ENCODE measurements at places on chromosomes 12 and 14. TPM values are rescaled to one million over a fixed set of nuclear protein-coding genes. Genes with fewer than 3 reads are reported as not detected.

GRCh38 chr12:19404242-19404880 is 34.9 kb upstream of the AEBP2 start:
- H3K36me3 ChIP-seq = no peaks in the 10 kb centered on the region
- H3K27ac ChIP-seq = no peak overlapping the region
- H3K4me3 ChIP-seq = no peak overlapping the region
- H3K27me3 ChIP-seq = no peaks in the 10 kb centered on the region

DNA sequence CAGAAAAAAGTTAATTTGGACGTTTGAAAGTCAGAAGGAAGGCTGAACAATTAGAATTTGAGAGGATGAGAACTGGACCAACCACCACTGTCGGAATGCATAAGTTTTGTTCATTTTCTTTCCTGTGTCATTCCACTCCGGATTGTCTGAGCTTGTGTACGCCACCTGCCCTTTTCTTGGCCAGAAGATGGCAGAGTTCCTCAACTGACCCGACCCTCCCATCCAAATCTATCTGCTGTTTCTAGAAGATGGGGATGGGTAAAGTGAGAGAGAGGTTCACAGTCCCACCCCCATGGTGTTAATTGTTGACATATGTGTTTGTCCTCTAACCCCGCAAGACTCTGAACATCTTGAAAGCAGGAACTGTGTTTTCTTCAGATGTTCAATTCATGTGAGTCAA is 388.0 kb downstream of the VRK1 start:
- DNase-seq = no peak
- H3K27ac ChIP-seq = no peak overlapping the region
- H3K4me3 ChIP-seq = no peak overlapping the region
- no peaks in the 10 kb centered on the region for H3K4me1 ChIP-seq
- H3K36me3 ChIP-seq = no peaks in the 10 kb centered on the region
- H3K27me3 ChIP-seq = no peaks in the 10 kb centered on the region

DNA sequence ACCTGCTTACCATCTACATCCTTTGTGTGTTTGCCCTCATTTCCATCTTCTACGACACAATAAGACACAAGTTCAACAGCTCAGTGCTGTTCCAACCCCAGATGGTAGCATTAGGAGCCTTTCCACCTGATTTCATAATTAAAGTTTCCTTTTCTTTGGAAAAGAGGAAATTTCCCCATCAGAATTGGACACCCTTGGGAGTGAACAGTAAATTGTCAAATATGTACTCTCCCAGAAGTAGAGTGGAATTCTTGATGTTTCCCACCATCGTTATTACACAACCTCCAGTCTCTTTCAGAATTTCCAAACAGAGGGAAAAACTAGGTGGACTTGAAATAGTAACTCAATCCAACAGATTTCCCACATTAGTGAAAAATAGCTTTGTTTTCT is 337.6 kb upstream of the OR4E1 start:
- peaks cover 12% of the 10 kb centered on the region for H3K4me1 ChIP-seq
- no peak for DNase-seq
- no peaks in the 10 kb centered on the region for H3K27me3 ChIP-seq
- H3K27ac ChIP-seq = no peak overlapping the region

B4GALNT3 gene
- total RNA-seq = 14.0 TPM

SETD1B gene
- 18.4 TPM for total RNA-seq

- H3K27me3 ChIP-seq = no peaks in the 10 kb centered on the region
- no peak overlapping the region for H3K27ac ChIP-seq
- no peaks in the 10 kb centered on the region for H3K4me1 ChIP-seq
- DNase-seq = no peak
- no peaks in the 10 kb centered on the region for H3K36me3 ChIP-seq
Observed at GRCh38 chr12:70449074-70449752, 83.1 kb downstream of the KCNMB4 start.

BDKRB1 gene
- total RNA-seq = not detected

DNA sequence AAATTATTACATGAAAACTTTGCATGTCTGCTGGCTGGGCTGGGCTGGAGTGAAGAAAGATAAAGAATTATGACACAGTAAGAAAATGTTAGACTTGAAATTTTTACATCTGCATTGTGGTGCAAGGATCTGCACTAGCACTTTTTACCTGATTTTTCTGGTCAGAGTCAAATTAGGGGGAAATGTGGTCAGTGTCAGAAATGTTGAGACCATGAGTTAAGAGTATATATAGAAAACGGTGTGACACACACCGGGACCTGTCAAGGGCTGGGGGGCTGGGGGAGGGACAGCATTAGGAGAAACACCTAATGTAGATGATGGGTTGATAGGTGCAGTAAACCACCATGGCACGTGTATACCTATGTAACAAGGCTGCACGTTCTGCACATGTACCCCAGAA is 90.3 kb downstream of the IGF1 start:
- no peak overlapping the region for H3K4me3 ChIP-seq
- no peaks in the 10 kb centered on the region for H3K4me1 ChIP-seq
- no peaks in the 10 kb centered on the region for H3K27me3 ChIP-seq
- no peaks in the 10 kb centered on the region for H3K36me3 ChIP-seq

DNA sequence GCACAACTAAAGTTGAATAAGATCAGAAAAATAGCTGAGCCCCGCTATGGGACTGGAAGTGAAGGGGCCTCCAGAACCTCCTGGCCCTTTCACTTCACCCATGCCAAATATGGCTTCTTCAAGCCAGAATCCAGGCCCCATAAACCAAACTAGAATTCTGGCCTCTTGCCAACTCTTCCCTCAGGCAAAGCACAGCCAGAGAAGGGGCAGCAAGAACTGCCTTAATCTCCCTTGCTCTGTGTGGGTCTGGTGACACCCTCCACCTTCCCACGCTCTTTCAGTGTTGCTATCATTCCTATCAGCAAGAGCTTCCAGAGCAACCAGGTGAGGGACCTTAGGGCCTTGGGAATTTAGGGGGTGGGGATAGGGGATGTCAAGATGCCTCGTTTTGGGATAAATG is 3.1 kb upstream of the PNMA1 start:
- peaks cover 72% of the 10 kb centered on the region for H3K36me3 ChIP-seq
- H3K27ac ChIP-seq = peak overlapping the region; percentile 19
- H3K4me3 ChIP-seq = no peak overlapping the region
- DNase-seq = no peak
- H3K27me3 ChIP-seq = no peaks in the 10 kb centered on the region

ALG10B gene
- total RNA-seq = 9.6 TPM

- DNase-seq = no peak
- H3K27ac ChIP-seq = peak overlapping the region; percentile 97
- peak overlapping the region; percentile 92 for H3K4me3 ChIP-seq
- H3K27me3 ChIP-seq = no peaks in the 10 kb centered on the region
- H3K4me1 ChIP-seq = peaks cover 16% of the 10 kb centered on the region
Observed at GRCh38 chr14:58428118-58428683, 682 bp downstream of the KIAA0586 start.

CCDC198 gene
- not detected for total RNA-seq

DNA sequence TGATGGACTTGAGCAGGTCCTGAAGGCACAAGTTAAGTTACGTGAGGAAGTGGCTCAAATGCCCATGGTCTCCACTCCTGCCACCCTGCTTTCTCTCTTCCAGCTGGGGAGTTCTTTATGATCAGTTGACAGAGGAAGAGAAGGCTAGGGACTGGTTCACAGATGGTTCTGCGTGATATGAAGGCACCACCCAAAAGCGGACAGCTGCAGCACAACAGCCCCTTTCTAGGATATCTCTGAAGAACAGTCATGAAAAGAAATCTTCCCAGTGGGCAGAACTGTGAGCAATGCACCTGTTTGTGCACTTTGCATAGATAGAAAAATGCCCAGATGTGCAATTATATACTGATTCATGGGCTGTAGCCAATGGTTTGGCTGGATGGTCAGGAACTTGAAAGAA is 162.4 kb upstream of the FSCB start:
- no peaks in the 10 kb centered on the region for H3K4me1 ChIP-seq
- no peak overlapping the region for H3K27ac ChIP-seq
- no peaks in the 10 kb centered on the region for H3K27me3 ChIP-seq

P2RX2 gene
- 0.55 TPM for total RNA-seq

SRRM4 gene
- 0.12 TPM for total RNA-seq

GRCh38 chr14:105883066-105884005 is 357.0 kb downstream of the TMEM121 start:
- H3K36me3 ChIP-seq = no peaks in the 10 kb centered on the region
- DNase-seq = peak; percentile 53
- no peak overlapping the region for H3K4me3 ChIP-seq
- peaks cover 6% of the 10 kb centered on the region for H3K27me3 ChIP-seq
- H3K27ac ChIP-seq = no peak overlapping the region

DNA sequence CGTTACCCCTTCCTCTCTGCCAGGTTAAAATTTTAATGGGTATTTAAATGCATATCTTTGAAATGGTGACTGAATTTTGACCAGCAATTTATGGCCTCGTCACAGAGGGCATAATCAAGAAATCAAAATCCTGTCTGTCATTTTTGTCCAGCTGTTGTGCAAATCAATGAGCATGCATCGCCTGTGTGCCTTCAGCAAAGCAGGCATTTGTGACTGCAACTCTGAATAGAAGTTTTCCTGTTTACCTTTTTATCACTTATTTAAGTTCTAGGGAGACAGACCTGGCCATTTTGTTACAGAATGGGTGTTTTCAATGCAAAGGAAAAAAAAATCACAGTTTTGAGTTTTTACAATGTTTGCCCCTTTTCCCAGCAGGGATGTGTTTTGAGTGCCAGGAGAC is 107.4 kb downstream of the PPM1A start:
- no peak for DNase-seq
- H3K4me3 ChIP-seq = no peak overlapping the region
- no peaks in the 10 kb centered on the region for H3K27me3 ChIP-seq
- no peak overlapping the region for H3K27ac ChIP-seq

DNA sequence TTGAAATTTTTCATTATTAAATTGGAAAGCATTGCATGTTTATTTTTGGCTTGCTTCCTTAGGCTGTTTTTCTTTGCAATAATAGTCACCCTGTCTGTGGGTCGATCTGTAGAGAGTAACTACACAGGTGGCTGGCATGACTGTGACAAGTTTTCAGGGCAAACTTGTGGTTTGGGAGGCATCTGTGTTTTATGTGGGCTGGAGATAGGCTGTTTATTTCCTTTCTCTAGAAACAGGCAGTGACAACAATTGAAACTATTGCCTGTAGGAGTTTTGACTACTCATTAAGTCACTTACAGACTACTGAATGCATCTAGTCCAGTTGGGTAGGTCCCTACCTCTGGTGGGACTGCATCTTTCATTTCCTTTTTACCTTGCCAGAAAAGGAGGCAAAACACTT is 155.6 kb downstream of the DYRK2 start:
- H3K27me3 ChIP-seq = no peaks in the 10 kb centered on the region
- H3K36me3 ChIP-seq = no peaks in the 10 kb centered on the region
- H3K4me1 ChIP-seq = no peaks in the 10 kb centered on the region

GRCh38 chr14:104450811-104451401 is 128.7 kb upstream of the C14orf180 start:
- H3K4me3 ChIP-seq = no peak overlapping the region
- DNase-seq = peak; percentile 53
- peaks cover 6% of the 10 kb centered on the region for H3K27me3 ChIP-seq

NUDT4 gene
- 52.2 TPM for total RNA-seq

ARHGEF25 gene
- total RNA-seq = 16.3 TPM

- H3K36me3 ChIP-seq = peaks cover 8% of the 10 kb centered on the region
- H3K4me1 ChIP-seq = no peaks in the 10 kb centered on the region
- no peak for DNase-seq
- no peak overlapping the region for H3K4me3 ChIP-seq
Observed at GRCh38 chr14:92638904-92639303, 109.5 kb downstream of the LGMN start.

GRCh38 chr14:20564501-20564997 is 3.7 kb upstream of the RNASE9 start:
- H3K27me3 ChIP-seq = no peaks in the 10 kb centered on the region
- H3K36me3 ChIP-seq = no peaks in the 10 kb centered on the region
- DNase-seq = no peak
- H3K27ac ChIP-seq = no peak overlapping the region
- no peak overlapping the region for H3K4me3 ChIP-seq

DNA sequence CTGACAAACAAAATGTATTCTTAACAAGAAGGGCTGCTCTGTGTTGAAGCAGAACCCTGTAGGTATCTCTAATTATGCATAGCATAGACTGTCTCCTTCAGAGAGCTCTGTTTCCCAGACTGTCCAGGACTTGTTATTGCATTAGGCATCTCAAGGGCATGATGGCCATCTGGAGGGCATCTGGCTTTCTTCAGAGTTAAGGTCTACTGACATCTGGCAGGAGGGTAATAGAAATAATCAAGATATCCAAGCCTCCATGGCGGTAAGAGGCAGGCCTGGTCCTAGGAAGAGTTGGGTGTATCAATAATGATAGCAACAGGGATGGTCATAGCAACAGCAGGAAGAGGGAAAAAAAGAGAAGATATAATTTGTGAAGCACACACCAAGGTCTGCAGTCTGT is 161.2 kb downstream of the TTC8 start:
- no peaks in the 10 kb centered on the region for H3K4me1 ChIP-seq
- no peaks in the 10 kb centered on the region for H3K36me3 ChIP-seq
- no peak overlapping the region for H3K4me3 ChIP-seq
- H3K27me3 ChIP-seq = no peaks in the 10 kb centered on the region

DNA sequence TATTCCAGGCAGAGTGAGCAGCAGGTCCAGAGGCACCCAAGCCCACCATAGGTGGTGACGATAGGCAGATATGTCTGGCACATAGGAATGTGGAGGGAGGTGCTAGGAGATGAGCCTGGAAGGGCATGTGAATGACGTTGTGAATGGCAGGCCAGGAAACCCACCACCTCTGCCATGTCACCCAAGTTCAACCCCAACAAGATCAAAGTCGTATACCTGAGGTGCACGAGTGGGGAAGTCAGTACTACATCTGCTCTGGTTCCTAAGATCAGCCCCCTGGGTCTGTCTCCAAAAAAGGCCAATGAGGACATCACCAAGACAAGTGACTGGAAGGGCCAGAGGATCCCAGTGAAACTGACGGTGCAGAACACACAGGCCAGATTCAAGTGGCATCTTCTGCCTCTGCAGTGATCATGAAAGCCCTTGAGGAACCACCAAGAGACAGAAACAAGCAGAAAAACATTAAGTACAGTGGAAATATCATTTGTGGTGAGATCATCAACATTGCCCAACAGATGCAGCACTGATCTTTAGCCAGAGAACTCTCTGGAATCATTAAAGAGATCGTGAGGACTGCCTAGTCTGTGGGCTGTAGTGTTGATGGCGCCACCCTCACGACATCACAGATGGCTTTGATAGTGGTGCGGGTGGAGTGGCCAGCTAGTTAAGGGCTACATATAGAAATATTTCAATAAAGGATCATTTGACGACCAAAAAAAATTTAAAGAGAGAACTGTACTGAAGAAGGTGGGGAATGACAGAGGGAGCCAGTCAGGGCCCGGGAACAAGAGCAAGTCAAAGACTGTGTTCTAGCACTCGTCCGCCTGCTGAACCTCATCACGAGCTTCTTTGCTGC is 99.7 kb downstream of the ZFP36L1 start:
- peaks cover 18% of the 10 kb centered on the region for H3K4me1 ChIP-seq
- H3K27me3 ChIP-seq = no peaks in the 10 kb centered on the region
- peak; percentile 37 for DNase-seq
- no peaks in the 10 kb centered on the region for H3K36me3 ChIP-seq
- no peak overlapping the region for H3K4me3 ChIP-seq

Measured in upper lobe of right lung (tissue), 1 donor.